Activated T-helper 9 cell treated with anti-CD3 and anti-CD28 coated beads, Interleukin-2, amount 50 U/mL, for 16 hours (primary cell): ENCODE measurements at places on chromosomes 7 and 10.

- no peak for DNase-seq
Measured at GRCh38 chr7:46671108-46671769, 750.2 kb upstream of the IGFBP3 start.

- no peak for DNase-seq
Measured at GRCh38 chr10:28012990-28013515, 14.2 kb upstream of the ODAD2 start.

DNA sequence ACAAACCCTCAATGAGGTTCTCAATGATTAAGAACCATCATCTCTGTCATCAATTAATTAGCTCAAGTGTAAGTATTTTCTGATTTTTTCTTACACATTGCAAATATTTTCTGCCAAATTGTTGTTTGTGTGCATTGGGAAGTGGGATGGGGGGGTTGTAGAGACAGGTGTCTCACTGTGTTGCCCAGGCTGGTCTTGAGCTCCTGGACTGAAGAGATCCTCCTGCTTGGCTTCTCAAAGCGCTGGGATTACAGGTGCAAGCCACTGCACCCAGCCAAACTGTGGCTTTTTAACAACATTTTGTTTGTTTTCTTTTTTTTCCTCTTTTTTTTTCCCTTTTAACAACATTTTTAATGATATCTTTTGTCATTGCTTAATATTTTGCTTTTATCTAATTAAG is 87.5 kb downstream of the AKR1D1 start:
- DNase-seq, result no peak

GRCh38 chr7:80187279-80187678 is 52.6 kb downstream of the GNAI1 start:
- no peak for DNase-seq

DNA sequence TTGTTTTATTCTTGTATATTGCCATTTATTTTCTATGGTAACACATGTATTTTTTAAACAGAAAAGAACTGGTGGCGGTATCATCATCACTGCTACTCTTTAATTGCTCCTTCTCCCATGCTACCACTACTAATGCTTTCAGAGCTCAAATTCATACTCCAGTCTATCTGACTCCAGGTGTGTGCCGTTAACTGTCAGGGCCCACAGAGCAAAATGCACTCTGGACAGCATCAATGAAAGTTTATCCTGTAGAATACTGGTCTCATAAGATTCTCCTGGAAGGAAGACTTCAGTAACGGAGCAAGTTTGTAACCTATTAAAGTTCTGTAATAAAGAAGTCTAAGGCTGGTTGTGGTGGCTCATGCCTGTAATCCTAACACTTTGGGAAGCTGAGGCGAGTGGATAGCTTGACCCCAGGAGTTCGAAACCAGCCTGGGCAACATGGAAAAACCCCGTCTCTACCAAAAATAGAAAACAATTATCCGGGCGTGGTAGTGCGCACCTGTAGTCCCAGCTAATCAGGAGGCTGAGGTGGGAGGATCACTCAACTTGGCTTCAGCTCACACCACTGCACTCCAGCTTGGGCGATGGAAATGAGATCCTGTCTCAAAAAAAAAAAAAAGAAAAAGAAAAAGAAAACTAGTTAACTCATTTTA is 18.4 kb downstream of the ZNRF2 start:
- DNase-seq, result no peak

DNA sequence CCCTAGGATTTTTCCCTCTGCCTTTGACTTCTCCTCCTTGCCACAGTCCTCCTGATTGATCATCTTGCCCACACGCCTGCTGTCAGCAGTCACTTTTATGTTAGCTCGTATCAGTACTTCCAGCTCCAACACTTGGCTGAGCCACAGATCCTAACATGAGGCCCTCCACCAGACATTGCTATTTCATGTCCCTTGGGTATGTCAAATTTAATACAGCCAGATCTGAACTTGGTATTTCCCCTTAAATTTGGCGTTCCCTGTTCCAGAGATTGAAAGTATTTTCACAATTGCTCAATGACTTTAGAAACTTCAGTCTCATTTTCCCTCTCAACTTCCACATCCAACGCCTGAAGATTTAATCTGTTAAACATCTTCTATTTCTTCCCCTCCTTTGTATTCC is 140.4 kb downstream of the RNLS start:
- DNase-seq, result no peak

DNA sequence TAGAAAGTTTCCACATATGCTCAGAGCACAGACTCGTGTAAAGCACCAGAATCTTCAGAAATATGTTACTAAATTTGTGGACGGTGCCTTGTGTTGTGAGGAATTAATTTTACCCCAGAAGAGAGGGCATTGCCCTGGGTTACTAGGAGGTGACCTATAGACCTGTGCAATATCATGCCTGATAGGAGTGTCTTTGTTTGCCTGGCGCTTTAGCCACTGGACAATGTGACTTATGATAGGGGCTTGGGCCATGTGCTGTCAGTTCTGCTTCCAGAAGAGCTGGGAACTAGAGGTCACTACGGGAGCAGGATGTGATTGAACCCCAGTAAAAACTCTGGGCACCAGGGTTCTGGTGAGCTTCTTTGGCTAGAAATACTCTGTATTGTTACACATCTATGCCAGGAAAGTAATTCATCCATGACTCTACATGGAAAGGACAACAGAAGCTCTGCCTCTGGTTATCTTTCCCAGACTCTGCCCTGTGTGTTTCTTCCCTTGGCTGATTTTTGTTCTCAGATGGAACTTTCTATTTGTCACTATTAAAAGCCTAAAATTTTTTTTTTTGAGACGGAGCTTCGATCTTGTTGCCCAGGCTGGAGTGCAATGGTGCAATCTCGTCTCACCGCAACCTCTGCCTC is 75.5 kb downstream of the SIRT1 start:
- DNase-seq, result no peak

DNA sequence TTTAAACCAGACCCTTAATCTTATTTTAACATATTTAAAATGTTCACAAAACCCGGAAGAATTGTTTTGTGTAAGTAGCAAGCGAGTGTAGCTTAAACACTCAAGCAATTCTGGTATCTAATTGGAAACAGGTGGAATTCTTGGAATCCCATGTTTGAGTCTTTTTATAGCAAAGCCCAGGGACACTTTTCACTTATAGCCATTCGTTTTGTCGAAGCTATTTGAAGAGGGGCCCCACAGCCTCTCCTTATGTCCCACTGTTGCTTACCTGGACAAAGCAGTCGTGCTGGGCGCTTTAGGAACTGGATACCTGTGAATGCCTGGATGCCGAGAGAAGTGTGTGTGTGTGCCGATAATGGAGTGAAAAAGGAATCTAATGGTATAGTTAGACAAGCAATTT is 3.3 kb downstream of the CUX1 start:
- DNase-seq, result no peak

DNA sequence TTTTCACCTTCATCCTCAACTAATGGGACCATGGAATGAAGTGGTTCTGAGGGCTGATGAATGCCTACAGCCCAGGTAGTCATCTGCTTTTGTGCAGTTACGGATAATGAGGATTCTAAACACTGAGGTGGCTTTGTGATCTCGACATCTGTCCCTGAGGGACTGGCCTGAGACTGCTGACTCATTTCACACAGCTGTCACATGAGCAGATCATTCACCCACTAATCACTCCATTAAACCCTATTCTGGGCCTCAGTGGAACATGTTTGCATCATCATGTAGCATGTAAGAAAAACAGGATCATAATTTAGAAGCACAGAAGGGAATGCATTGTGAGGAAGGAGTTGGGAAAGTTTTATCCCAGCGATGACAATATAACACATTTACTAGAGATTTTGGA is 79.4 kb upstream of the FEZF1 start:
- DNase-seq, result no peak

- DNase-seq, result no peak
Measured at GRCh38 chr10:93916257-93917063, 22.7 kb downstream of the SLC35G1 start.

- no peak for DNase-seq
Measured at GRCh38 chr10:86022906-86023305, 343.7 kb downstream of the GRID1 start.

DNA sequence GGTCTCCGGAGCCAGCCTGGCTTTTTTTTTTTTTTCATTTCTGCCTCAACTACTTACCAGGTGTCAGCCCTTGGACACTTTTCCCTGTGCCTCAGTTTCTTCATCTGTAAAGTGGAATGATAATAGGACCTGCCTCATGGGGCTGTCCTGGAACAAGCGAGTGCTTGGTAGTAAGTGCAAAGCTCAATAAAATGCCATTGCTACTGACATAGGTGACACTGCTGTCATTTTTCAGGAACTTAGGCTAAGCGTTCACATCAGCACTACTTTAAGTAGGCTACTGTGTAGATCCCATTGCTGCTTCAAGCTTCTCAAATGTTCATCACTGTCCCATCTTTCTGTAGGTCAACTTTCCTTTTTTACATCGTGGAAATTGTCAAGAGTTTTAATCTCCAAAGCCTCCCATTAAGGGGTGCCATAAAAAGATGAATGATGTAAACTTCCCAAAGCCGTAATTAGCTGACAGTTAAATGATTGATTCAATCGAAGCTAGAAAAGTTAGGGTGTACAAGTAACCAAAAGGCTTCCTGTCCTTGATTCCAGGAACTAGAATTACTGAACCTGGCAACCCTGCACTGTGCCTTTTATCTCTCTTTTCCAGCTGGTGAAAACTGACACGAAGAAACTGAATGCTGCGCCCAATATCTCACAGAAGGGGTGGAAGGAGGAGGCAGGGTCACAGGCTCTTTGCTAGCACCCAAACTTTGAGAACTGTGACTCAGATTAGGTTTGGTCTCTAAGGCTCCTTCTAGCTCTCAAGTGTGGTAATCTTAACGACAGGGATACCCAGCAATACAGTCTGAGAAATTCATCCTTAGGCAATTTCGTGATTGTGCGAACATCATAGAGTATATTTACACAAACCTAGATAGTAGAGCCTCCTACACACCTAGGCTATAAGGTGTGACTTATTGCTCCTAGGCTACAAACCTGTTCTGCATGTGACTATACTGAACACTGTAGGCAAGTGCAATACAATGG is 861 bp upstream of the USP6NL start:
- DNase-seq, result no peak

DNA sequence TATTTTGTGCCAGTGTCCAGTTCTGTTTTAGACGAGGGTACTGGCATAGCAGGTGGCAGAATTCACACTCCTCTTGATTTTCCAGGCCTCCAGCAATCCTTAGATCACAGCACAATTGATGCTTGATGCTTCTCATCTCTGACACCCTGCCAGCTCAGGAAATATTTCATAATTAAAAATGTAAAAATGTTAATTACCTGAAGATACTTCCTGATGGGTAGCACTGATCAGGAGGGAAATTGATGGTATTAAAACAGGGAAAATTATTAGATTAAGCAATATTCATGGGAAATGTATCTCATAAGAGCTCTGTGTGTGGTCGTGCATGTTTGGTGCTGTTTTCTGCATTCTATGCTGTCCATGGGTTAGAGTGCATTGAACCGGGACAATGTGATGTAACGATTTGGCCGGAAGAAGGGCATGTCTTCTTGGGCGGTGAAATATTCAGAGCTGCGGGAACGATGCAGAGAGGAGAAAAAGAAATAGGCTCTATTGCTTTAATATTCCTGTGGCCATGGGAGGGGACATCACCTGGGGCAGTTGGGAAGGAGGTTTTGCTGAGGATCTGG is 43.7 kb upstream of the MKI67 start:
- no peak for DNase-seq

- no peak for DNase-seq
Measured at GRCh38 chr7:19932549-19933249, 159.3 kb upstream of the TMEM196 start.

GRCh38 chr7:44147026-44147991 is 6.2 kb upstream of the MYL7 start:
- DNase-seq, result no peak

- no peak for DNase-seq
Measured at GRCh38 chr10:26524161-26524896, 86.2 kb downstream of the APBB1IP start.

DNA sequence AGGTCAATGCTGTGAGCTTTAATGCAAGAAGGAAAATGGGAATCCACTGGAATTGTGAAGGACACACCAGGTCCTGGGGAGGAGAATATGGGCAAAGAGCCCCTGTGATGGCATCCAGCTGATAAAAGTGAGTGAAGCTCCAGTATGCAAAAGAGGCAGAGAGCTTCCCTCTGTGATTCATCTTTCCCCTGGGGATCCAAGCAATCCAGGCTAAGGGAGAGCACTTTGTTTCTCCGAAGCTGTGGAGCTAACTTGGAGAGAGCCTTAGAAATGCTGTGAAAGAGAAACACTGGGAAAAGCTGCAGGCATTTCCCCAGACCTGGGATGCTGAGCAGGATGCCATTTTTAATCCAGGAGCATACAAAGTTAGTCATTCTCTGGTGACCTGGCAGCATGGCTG is 489.5 kb downstream of the SH2D4B start:
- no peak for DNase-seq

- no peak for DNase-seq
Measured at GRCh38 chr10:76645341-76645740, 992.3 kb downstream of the KCNMA1 start.

- no peak for DNase-seq
Measured at GRCh38 chr7:83819911-83820310, 171.0 kb upstream of the SEMA3E start.

- no peak for DNase-seq
Measured at GRCh38 chr10:4596951-4597350, 229.1 kb upstream of the AKR1E2 start.

DNA sequence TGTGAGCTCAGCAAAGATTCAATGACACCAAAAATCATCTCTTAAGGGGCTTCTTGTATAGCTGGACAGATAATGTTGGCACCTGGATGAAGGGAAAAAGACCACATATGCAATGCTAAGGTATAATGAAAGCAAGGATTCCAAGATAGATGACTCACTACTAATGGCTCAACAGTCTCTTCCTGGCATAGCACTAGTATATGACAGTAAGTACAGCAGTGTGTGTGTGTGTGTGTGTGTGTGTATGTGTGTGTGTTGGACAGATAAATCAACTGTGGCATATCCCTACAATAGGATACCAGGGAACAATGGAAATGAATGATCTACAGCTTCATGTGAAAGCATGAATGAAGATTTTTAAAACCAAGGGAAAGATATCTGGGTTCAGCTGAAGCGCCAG is 257.1 kb downstream of the SFMBT2 start:
- no peak for DNase-seq

DNA sequence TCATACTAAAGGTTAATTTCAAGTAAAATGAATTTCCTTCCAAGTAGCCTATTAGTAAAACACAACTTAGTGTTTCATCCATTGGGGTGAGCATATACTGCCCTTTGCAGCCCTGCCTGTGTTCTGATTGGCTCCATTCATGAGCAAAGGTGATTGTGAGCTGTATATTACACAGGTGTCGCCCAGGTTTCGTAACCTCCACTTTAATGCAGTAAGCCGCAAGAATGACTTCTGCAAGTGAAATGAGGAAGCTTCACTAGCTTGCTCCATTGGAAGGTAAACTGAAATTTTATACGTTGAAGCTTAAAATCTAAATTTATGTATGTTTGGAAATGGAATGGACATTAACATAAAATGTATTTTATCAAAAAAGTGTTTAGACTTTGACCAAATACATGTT is 24.4 kb downstream of the MTURN start:
- DNase-seq, result no peak
